NCI-H1417 treated with DMSO at 0.1 percent for 48 hours (cell line): ENCODE measurements at places on chromosomes 16 and 17.

DNA sequence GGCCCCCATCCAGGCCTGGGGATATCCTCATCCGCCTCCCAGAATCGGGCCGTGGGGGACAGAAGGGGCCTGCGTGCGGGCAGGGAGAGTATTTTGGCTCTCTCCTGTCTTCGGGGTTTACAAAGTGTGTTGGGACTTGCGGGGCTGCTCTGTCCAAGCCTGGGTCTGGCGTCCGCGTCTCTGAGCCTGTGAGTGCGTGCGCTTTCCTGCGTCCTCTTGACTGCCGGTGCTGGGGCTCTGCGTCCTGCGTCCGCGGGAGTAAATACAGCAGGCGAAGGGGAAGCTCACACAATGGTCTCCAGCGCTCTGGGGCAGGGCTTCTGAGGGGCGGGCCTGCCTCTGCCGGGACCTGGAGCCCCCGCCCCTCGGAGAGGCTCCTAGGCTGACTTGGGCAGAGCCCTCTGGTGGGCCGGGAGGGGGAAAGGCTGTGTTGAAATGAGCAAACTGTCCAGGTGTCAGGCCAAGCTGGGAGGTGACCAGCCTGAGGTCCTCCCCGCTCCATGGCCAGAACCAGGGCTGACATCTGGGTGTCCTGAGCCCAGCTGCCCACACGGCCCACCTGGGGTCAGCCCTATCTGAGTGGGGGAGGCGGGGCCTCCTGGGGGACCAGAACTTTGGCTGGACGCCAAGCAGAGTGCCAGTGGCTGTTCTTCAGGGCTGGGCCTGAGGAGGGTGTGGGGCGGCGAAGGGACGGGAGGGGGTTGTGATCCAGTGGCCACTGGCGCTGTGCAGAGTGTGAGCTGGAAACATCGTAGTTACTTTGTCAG is 233.6 kb downstream of the SEC14L1 start:
- no peak for DNase-seq

DNA sequence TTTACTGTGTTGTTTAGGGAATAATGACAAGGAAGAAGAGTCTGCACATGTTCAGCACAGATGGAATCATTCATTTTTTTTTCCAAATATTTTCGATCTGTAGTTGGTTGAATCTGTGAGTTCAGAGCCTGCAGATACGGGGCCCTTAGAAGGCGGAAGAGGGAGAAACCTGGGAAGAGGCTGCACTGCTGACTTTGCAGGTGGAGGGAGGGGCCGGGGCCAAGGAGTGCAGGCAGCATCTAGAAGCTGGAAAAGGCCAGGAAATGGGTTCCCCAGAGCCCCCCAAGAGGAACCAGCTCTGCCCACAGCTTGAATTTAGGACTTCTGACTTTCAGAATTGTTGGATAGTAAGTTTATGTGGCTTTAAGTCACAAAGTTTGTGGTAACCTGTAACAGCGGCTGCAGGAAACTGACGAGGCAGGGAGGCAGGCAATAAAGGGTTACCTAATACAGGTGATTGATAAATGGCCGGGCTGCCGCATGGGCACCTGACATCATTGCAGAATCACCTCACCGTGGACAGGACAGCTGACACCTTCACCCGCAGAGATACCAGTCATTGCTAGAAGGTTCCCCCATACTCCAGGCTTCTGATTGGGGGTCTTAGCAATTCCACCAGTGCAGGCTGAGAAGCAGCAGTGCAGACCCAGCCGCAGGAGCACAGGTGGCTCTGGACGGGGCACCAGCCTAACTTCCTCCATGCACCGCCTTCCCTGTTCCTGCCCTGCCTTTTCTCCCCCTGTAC is 181.3 kb downstream of the IRF8 start:
- no peak for DNase-seq

- DNase-seq, result no peak
Measured at GRCh38 chr16:50209546-50210265, 56.6 kb downstream of the TENT4B start.

DNA sequence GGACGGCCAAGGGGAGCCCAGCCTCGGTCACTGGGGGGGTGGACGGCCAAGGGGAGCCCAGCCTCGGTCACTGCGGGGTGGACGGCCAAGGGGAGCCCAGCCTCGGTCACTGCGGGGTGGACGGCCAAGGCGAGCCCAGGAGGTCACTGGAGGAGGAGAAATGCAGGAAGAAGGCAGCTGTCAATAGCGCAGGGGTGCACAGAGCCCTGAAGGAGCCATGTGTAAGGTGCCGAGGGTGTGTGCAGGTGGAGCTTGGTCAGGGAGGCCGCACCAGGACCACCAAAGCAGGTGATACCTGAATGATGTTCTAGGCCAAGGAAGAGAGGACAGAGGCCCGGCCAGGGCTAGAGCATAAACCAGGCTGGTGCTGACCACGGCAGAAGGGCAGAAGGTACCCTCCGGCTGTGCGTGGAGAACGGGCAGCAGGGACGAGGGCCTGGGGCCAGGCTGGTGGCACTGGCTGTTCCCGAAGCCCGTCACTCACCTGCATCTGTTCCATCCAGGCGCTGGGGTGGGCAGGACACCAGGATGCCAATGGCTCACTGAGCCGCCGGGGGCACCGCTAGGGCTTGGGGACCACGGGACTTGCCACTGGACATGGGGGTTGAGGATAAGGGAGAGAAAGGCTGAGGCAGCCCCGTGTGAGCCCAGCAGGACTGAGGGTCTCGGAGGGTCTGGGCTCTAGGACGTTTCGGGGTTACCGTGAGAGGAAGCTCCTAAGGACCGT is 5.9 kb upstream of the CCDC57 start:
- no peak for DNase-seq

DNA sequence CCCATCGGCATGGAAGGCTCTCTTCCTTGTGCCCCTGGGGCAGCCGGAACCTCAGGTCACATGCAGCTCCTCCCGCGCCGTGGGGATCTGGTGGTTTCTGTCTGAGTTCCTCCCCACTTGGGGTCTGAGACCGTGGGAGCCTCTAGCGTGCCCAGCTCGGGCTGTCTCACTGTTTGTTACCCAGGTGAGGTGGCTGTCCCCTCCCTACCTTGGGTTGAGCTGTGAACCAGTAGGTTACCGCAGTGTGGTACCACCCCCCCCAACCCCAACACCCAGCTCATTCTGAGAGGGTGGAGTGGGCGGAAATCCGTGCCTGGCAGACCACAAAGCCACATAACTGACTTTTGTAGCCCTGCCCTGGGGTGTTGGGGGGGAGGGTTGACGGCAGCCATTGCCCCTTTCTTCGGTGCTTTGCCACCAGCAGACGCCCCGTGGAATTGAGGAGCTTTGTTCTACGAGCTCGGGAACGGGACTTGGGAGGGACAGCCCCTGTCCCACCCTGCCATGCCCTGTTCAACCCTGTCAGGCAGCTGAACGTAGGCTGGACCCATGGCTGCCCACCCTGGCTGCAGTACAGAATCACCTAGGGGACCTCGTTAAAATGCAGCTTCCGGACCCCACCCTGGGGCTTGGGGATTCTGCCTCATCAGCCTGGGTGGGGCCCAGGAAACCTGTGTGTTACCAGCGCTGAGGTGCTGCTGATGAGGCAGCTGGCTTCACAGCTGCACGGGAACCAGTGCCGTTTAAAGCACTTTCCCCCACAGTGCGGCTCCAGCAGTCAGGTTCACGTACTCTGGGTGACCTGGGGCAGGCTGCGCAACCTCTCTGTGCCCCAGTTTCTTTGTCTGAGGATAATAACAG is 18.5 kb downstream of the RAP1GAP2 start:
- no peak for DNase-seq

- DNase-seq, result no peak
Measured at GRCh38 chr17:79543531-79543930, 67.3 kb downstream of the RBFOX3 start.

DNA sequence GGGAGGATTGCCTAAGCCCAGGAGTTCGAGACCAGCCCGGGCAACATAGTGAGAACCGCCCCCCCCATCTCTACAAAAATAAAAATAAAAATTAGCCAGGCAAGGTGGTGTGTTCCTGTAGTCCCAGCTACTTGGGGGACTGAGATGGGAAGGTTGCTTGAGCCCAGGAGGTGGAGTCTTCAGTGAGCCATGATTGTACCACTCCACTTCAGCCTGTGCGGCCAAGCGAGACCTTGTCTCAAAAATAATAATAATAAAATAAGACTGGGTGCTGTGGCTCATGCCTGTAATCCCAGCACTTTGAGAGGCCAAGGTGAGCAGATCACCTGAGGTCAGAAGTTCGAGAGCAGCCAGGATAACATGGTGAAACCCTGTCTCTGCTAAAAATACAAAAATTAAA is 11.5 kb downstream of the PDP2 start:
- DNase-seq, result no peak
